ENCODE measurements at places on chromosomes 16 and 17.

DNA sequence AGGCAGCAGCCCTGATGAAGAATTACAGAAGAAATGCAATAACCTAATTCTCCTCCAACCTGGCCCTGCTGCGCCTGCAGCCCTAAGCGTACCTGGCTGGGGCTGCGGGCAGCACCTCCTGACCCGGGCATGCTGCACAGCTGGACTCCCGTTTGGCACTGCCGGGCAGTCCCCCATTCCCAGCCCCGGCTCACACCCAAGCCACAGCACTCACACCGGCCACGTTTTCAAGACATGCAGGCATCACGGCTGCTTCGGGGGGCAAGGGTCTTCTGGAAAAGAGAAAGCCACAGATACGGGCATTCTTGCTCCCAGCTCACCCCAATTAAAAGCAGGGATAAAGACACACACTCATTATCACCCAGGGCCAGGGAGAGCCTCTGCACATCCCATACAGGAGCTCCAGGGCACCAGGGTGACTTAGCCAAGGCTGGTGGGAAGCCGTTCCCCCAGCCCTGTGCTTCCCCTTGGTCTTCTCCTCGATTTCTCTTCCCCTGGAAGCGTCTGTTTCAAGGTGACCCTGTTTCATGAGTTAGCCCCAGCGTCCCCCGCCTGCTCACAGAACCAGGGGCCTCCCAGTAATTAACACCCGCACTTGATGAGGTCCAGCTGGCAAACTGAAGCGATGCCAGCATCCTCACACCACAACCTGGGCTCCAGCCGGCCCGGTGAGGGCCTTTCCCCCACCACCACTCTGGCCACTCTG, 216.7 kb downstream of the C16orf78 start:
- DNase-seq: no peak

DNA sequence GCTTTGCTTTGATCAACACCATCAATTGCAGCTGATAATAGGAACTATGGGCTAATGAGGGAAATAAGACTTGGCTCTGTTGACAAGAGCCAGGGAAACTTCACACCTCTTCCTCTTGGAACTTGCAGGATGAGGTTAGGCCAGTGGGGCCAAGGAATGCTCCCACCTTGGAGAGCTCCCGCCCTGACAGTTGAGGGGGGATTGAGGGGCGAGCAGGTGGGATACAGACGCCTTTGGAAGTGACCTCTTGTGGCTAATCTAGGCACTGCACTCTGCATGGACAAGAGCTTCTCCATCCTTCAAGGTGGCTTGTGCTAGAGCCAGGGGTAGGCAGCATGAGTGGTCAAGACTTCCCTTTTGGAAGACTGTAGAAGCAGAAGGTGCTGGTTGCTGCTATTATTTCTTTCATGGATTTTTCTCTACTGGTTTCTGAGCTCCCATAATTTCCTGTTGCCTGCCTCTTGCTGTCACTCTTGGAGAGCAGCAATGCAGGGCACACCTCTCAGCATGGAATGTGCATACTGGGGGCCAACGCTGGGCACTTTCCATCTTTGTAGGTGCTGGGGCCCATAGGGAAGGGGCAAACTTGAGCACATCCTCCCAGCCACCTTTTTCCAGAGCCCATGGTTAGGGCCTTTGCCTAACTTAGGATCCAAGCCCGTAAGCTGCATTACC, 2.3 kb upstream of the PHF12 start:
- DNase-seq: peak; percentile 83

- no peak for DNase-seq
Measured at GRCh38 chr16:67664258-67664657, 2.3 kb downstream of the ENKD1 start.

DNA sequence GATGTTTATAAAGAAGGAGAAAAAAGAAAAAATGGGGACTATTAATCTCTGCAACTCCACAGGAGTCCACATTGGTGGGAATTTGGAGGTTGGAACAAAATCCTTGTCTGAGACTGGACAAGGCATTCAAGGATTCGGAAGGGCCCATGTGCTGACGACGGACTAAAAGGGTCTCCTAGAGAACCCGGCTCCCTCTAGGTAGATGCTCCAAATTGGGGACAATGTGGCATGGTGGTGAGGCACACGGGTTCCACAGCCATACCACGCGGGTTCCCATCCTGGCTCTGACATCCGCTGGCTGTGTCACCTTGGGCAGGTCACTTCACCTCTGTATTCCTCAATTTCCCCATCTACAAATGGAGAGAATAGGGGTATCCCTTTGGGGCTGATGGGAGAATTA, 227.4 kb downstream of the C16orf78 start:
- DNase-seq: no peak

- peak; percentile 81 for DNase-seq
Measured at GRCh38 chr16:67184995-67185650, 1.4 kb upstream of the MATCAP1 start.

- DNase-seq: peak; percentile 56
Measured at GRCh38 chr17:34980681-34981537, 597 bp downstream of the LIG3 start.

- no peak for DNase-seq
Measured at GRCh38 chr17:9714801-9715200, 69.5 kb downstream of the USP43 start.

DNA sequence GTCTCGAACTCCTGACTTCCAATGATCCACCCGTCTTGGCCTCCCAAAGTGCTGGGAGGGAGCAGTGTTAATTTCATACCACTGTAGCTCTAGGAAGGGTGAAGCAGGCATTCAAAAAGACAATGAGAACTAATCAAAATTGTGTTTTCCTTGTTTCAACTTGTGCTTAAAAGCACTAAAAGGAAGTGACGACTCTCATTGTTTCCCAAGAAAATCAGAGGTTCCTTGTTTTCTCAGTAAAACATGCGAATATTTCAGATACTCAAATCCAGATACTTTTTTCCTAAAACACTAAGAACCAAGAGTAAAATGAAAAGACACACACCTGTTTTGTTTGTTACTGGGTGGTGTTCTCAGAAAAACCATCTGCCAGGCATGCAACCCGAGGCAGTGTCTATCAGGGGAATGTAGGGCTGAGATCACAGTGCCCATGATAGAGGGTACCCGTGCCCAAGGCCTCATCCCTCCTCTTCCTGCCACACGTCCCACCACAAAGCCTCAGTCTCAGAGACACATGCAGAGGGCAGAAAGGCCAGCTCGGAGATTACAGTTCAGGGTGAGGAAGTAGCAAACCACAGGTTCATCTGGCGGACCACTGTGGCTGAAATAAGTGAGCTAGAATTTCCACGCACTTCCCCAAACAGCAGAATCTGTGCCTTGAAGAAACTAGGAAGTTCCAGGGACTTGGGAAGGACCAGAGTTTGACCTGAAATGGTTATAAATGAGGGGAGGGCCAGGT, 33.7 kb downstream of the GINS3 start:
- DNase-seq: no peak

DNA sequence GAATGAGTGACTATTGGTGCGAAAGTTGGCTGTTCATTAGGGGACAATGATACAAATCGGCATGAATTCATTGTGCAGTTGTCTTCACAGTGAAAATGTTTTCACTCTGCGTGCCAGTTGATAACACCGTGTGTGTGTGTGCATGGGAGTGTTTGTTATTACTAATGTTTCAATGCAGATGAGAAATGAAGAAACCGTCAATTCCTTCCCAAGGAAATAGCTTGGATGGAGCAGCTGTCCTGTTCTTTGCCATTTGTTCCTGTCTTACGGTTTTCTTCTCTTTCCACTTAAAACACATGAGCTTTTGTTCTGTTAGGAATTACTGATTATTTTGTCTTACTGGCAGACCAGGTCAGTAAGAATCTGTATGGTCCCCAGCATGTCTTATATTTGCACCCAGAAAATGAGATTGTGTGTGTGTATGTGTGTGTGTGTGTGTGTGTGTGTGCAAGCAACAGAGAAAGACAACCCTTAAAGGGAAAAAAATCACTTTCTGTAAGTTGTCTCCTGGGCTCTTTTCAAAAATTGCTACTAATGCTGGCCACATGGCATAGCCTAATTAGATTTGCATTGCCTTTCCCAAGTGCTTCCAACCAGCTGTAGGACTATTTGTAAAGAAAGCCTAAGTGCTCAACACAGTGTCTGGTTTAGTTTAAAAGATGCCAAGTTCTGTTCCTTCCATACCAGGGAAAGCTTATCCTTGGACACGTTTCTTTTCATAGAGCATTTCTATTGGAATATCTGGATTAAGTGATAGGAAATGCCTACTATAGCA, 23.8 kb downstream of the SHISA9 start:
- no peak for DNase-seq

DNA sequence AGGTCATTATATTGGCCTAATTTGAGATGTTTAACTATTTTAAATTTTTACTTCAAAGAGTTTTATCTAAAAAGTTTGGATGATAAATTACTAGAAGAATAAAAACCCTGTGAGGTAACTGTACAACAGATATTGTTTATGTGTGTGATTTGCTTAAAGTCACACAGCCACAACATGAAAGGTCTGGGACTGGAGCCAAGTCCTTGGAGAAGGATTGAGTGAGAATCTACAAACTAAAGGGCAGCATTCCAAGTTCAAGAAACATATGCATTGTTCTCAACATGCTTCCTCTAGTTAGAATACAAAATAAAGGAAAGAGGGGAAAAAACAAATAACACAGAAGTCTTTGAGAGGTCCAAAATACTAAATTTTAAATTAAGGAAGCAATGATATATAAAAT, 131.5 kb upstream of the MON1B start:
- no peak for DNase-seq

GRCh38 chr17:55996826-55997225, 156.4 kb upstream of the ANKFN1 start:
- DNase-seq: no peak

GRCh38 chr17:81714412-81715106, 2.5 kb downstream of the SLC25A10 start:
- no peak for DNase-seq

DNA sequence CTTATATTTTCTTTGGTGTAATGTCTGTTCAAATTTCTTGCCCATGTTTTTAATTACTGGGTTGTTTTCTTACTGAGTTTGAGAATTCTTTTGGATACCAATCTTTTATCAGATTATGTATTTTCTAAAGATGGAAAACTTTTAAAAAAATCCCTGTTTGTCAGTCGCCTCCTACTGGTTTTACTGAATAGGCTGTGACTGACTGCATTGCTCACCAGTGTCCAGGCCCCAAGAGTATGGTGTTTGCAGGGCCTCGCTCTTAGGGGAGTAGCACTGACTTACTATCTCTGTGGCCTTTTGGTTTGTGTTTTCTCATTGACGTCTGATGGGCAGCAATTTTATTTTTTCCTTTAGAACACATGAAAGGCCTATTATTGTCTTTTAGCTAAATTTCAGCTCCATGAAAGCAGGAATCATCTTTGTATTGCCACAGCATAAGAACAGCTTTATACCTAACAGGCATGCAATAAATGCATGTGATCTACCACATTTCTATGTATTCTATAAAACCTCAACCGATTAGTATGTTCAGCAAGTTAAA, 188.4 kb downstream of the AATF start:
- DNase-seq: no peak

- DNase-seq: no peak
Measured at GRCh38 chr16:48676836-48677235, 66.9 kb upstream of the N4BP1 start.

- no peak for DNase-seq
Measured at GRCh38 chr17:63356337-63356757, 89.8 kb downstream of the CYB561 start.

GRCh38 chr17:48565925-48566710, 12.0 kb downstream of the HOXB4 start:
- DNase-seq: no peak

DNA sequence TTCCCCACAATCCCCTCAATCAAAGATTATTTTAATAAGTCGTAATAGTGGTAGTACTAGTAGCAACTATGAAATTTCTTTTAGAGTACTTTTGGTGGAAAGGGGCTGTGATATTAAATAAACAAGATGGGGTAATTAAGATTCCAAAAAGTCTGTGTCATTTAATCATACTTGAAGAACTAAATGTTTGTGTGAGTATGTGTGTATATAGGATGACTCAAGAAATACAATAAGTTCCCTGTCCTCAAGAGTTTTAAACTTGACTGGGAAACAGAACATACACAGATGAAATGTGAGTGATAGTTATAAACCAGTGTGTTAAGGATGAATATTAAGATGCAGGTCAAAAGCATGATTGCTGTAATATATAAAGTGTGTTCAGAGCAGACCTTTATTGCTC, 2.3 kb downstream of the ALDH3A2 start:
- no peak for DNase-seq

DNA sequence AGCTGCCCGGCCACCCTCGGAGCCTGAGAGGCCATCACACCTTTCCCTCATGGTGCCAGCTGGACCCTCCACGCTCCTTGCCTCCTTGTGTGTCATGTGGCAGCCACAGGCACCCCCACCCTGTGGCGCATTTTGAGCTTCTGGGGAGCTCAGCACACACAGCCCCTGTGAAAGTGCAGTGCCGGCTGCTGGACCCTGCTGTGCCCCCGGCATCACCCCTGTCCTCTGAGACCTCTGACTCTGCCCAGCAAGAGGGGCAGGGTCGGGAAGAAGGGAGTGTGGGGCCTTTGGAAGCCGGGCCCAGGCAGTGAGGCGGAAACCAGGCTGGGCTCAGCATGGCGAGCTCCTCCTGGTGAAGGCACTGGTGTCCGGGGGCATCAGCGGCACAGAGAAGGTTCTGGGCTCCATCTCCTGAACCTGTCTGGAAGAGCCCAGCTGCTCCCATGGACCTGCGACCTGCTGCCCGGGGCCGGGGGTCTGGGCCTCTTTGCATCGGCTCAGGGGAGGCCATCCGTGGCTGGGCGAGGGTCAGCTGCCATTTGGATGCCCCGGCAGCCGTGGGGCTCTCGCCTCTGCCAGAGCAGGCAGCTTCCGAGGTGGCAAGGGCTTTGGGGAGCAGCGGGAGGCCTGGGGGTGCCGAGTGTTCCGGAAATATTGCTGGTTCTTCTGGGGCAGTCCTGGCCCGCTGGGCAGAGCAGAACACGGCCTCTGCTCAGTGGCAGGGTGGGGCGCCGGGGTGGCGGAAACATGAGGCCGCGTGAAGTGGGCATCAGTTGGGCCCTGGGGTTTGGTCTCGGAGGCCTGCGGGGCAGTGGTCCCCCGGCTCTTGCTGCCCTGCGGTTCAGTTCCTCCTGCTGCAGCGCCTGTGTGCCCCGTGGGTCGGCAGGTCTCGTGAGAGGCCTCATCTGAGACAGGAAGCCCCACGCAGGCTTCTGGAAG, 17.9 kb downstream of the CENPX start:
- DNase-seq: no peak

DNA sequence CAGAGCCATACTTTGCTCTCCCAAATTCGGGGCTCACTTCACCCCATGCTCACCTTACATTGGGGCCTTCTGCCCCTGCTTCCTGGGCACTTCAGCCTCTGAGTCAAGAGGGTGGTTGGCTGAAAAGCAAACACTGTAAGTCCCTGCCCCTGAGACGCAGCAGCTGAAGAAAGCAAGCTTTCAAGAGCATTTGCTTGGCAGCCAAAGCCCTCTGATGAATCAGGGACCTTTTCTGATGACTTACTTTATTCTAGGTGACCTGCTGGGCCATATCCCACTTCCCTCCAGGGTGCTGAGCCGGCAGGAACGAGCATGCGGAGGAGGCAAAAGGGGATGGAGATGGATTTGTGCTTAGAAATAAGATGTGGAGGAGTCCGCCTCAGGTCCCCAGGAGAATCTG, 147.0 kb upstream of the TNRC6C start:
- no peak for DNase-seq

- no peak for DNase-seq
Measured at GRCh38 chr16:28321700-28322411, 29.5 kb downstream of the SBK1 start.

Measured in neuronal stem cell (in vitro differentiated cells).